ENCODE measurements at places on chromosomes 12 and 14. TPM values are rescaled to one million over a fixed set of nuclear protein-coding genes. Genes with fewer than 3 reads are reported as not detected.

Gene CFAP251
- 2.6 TPM for total RNA-seq

Gene CLEC14A
- total RNA-seq = 25.1 TPM

Gene NRIP2
- total RNA-seq = 1.0 TPM

Gene NANOG
- 0.52 TPM for total RNA-seq

Gene RAB5B
- 34.4 TPM for total RNA-seq

Gene C12orf42
- total RNA-seq = 1.0 TPM

Gene NTS
- 2.6 TPM for total RNA-seq

Gene ITGA5
- 78.8 TPM for total RNA-seq

Gene GPHN
- total RNA-seq = 9.4 TPM

Gene STYK1
- not detected for total RNA-seq

Gene RNF212B
- total RNA-seq = not detected

Gene CCDC88C
- total RNA-seq = 9.4 TPM

Gene SIVA1
- 51.7 TPM for total RNA-seq

Gene NFKBIA
- total RNA-seq = 88.2 TPM

Gene GNPNAT1
- total RNA-seq = 7.8 TPM

Gene EEF1AKMT3
- 4.2 TPM for total RNA-seq

Gene ANKRD33
- total RNA-seq = not detected

Gene PLCZ1
- not detected for total RNA-seq

Gene VEZT
- total RNA-seq = 69.4 TPM

Gene FAM90A1
- 0.52 TPM for total RNA-seq

Gene CLEC9A
- not detected for total RNA-seq

Gene NEMP1
- 11.0 TPM for total RNA-seq

Gene EIF2S3B
- 1.0 TPM for total RNA-seq
